ENCODE measurements at places on chromosomes 16 and 17. TPM values are rescaled to one million over a fixed set of nuclear protein-coding genes. Genes with fewer than 3 reads are reported as not detected.

DNA sequence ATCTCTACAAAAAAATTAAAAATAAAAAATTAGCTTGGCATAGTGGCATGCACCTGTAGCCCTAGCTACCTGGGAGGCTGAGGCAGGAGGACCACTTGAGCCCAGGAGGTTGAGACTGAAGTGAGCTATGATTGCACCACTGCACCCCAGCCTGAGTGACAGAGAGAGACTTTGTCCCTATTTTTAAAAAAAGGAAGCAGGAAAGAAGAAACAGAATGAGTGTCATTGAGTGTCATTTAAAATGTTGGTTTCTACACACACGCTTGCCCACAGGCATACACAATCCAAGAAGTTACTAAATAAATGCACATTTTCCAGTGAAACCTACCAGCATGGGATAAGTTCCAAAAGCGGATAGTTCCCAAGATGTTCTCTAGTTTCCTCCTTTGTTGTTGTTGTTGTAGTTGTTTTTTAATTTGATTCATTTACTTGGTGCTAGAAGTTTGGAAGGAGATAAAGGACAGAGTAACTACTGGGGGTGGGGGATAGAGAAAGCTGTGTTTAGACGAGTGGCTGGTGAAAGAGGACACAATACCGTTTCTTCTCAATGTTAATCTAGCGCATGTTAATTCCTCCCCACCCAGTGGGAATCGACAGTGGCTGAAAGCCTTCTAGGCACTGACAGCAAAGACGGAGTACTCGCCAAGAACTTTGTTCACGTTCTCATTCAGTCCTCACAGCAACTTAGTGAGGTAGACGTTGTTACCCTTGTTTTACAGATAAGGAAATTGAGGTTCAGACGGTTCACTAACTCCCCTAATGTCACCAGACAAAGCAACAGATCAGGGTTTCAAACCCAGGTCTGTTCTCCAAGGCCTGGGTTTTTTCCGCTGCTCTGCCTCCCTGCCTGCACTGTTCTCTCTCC, 17.3 kb downstream of the MRPS23 start:
- no peak overlapping the region for H3K27ac ChIP-seq
- no peaks in the 10 kb centered on the region for H3K27me3 ChIP-seq
- DNase-seq: no peak

GRCh38 chr16:30488764-30489605, 16.4 kb downstream of the ITGAL start:
- H3K27me3 ChIP-seq: no peaks in the 10 kb centered on the region
- peaks cover 64% of the 10 kb centered on the region for H3K36me3 ChIP-seq
- DNase-seq: no peak
- H3K4me3 ChIP-seq: no peak overlapping the region

Gene BCL6B
- 0.91 TPM for total RNA-seq

Gene ETV4
- total RNA-seq: 7.7 TPM

GRCh38 chr17:50916026-50916707, 50.0 kb upstream of the TOB1 start:
- peak; percentile 72 for DNase-seq
- peaks cover 43% of the 10 kb centered on the region for H3K4me1 ChIP-seq
- H3K27me3 ChIP-seq: no peaks in the 10 kb centered on the region
- H3K36me3 ChIP-seq: no peaks in the 10 kb centered on the region
- H3K27ac ChIP-seq: peak overlapping the region; percentile 88
- H3K4me3 ChIP-seq: no peak overlapping the region

Gene PNPO
- 61.5 TPM for total RNA-seq

DNA sequence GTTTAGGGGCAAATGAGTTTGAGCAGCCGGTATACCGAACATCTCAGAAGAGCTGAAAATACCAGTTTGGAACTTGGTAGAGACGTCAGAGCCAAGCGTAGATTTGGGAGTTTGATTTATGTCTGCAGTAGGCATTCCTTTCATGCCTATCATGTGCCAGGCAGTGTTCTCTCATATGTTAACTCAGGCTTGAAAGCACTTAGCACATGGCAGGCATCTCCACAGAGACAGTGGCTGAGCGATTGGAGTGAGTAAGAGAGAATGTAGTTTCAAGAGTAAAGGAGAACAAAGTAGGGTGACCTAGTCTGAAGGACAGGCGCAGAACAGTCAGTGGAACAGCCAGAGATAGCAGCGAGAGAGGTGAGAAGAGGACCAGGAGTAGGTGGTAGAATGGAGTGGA, 207.0 kb downstream of the FTO start:
- H3K36me3 ChIP-seq: peaks cover 4% of the 10 kb centered on the region
- H3K4me1 ChIP-seq: peaks cover 32% of the 10 kb centered on the region
- no peaks in the 10 kb centered on the region for H3K27me3 ChIP-seq
- H3K27ac ChIP-seq: no peak overlapping the region
- H3K4me3 ChIP-seq: no peak overlapping the region

Gene SPG7
- 109 TPM for total RNA-seq

Gene SSTR5
- not detected for total RNA-seq

- H3K4me1 ChIP-seq: no peaks in the 10 kb centered on the region
- no peak overlapping the region for H3K27ac ChIP-seq
- peaks cover 59% of the 10 kb centered on the region for H3K36me3 ChIP-seq
- DNase-seq: no peak
Measured at GRCh38 chr16:74921051-74921450, 63.9 kb downstream of the WDR59 start.

GRCh38 chr17:4648741-4649140, 7.3 kb upstream of the ALOX15 start:
- no peak for DNase-seq
- peaks cover 47% of the 10 kb centered on the region for H3K27me3 ChIP-seq

Gene NPIPA5
- 11.8 TPM for total RNA-seq

DNA sequence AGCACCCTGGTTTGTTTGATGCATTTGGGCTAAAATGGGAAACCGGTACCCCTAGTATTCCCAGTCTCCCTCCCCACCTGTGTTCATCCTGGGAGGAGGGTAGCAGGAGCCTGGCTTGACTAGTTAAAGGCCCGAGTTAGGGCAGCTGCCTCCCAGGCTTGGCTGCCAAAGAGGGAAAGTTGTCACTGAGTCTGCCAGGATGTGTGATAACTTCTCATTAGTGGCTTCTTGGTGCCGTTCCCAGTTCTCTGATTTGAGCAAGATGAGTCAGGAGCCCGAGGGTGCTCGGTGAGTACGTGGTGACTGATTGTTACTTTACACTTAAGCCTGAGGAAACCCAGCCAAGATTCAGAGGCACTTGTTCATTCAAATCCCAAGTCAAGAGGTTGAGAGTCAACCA, 2.5 kb downstream of the KRT32 start:
- no peaks in the 10 kb centered on the region for H3K36me3 ChIP-seq
- no peak overlapping the region for H3K27ac ChIP-seq
- H3K4me1 ChIP-seq: no peaks in the 10 kb centered on the region
- DNase-seq: no peak

DNA sequence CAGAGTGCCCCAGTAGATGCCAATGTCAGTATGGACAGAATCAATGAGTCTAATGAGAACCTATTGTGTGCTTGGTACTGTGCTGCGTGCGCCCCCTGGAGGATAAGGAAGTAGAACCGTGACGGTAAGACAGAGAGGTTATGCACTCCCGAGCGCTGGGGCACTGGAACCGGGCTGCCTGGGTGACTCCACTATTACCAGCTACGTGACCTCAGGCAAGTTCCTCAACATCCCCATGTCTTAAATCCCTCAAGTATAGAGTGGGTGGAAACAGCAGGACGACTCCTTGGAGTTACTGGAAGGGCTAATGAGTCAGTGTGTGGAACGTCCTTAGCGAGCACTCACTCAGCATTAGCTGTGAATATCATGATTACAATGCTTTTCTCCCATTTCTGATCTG, 16.2 kb downstream of the CHST4 start:
- H3K4me3 ChIP-seq: no peak overlapping the region
- no peak overlapping the region for H3K27ac ChIP-seq
- peaks cover 6% of the 10 kb centered on the region for H3K27me3 ChIP-seq
- peak; percentile 87 for DNase-seq

DNA sequence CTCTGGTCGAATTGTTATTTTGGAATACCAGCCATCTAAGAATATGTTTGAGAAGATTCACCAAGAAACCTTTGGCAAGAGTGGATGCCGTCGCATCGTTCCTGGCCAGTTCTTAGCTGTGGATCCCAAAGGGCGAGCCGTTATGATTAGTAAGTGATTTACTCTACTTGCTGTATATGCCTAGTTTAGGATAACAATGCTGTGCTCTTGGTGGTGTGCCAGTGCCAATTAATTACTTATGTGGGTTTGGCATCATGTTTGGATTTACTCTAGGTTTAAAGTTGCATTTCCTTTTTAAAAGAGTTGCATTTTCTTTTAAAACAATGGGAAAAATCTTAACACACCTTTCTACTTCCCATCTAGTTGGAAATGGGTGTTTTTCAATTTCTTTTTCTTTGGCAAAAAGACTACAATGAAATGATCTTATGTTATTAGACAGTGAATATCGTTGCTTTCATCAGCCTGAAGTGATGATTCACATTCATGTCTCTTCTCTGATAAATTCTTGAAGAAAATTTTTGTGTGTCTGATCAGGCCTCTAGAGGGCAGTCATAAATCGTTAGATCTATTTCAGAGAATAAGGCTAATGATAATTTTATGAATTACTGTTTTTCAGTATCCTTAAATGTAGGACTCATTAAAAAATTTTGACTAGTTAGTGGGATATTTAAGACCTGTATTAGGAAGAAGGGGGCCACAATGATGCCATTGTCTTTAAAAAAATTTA, 5.6 kb downstream of the SF3B3 start:
- peak overlapping the region; percentile 60 for H3K4me3 ChIP-seq
- no peak overlapping the region for H3K27ac ChIP-seq
- H3K27me3 ChIP-seq: no peaks in the 10 kb centered on the region
- H3K36me3 ChIP-seq: peaks cover 78% of the 10 kb centered on the region
- peak; percentile 63 for DNase-seq

Gene GPR142
- total RNA-seq: 0.28 TPM

Gene JPH3
- total RNA-seq: not detected

GRCh38 chr16:4506450-4506849, 30.3 kb downstream of the HMOX2 start:
- peak overlapping the region; percentile 80 for H3K4me3 ChIP-seq
- H3K36me3 ChIP-seq: peaks cover 33% of the 10 kb centered on the region
- DNase-seq: peak; percentile 88
- H3K27me3 ChIP-seq: no peaks in the 10 kb centered on the region
- peaks cover 44% of the 10 kb centered on the region for H3K4me1 ChIP-seq

Gene KRTAP2-3
- not detected for total RNA-seq

DNA sequence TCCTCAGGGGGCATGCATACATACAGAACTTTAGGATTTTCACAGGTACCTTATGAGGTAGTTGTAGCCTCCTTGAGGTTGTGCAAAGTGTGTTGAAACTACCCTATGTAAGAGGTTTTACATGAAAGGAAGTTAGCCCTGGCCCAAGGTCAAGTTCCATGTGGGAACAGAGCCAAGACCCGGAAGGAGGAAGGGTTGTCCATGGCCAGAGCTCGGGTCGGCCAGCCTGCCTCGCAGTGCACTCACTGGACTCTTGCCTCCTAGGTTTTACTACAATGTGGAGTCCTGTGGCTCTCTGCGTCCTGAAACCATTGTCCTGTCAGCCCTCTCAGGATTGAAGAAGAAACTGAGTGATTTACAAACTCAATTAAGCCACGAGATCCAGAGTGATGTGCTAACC, 8.2 kb downstream of the POLR2C start:
- peaks cover 6% of the 10 kb centered on the region for H3K4me1 ChIP-seq
- H3K4me3 ChIP-seq: no peak overlapping the region
- H3K27ac ChIP-seq: no peak overlapping the region
- no peaks in the 10 kb centered on the region for H3K27me3 ChIP-seq
- DNase-seq: no peak

DNA sequence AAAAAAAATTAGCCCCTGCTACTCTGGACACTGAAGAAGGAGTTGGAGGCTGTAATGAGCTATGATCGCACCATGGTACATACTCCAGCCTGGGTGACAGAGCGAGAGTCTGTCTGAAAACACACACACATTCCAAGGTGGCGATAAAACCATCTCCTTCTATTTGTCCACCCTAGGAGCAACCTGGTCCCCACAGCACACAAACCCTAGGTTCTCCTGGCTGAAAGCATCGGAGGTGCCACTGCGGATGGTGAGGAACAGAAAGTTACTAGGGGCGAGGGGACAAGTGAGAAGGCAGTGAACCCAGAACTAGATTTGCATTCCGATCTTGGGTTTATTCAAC, 1.4 kb upstream of the ECI1 start:
- H3K4me1 ChIP-seq: peaks cover 9% of the 10 kb centered on the region
- peaks cover 48% of the 10 kb centered on the region for H3K36me3 ChIP-seq
- peak overlapping the region; percentile 48 for H3K27ac ChIP-seq

GRCh38 chr16:27154705-27155521, 48.4 kb upstream of the KDM8 start:
- H3K36me3 ChIP-seq: no peaks in the 10 kb centered on the region
- peaks cover 10% of the 10 kb centered on the region for H3K4me1 ChIP-seq
- peak; percentile 90 for DNase-seq

GRCh38 chr17:33964344-33964979, 290.6 kb upstream of the CCL2 start:
- H3K4me3 ChIP-seq: peak overlapping the region; percentile 43
- H3K27me3 ChIP-seq: peaks cover 6% of the 10 kb centered on the region
- H3K36me3 ChIP-seq: peaks cover 1% of the 10 kb centered on the region
- DNase-seq: peak; percentile 81
- H3K4me1 ChIP-seq: peaks cover 45% of the 10 kb centered on the region
- H3K27ac ChIP-seq: no peak overlapping the region

GRCh38 chr16:12530302-12530701, 273.4 kb downstream of the CPPED1 start:
- peaks cover 46% of the 10 kb centered on the region for H3K4me1 ChIP-seq
- no peak overlapping the region for H3K27ac ChIP-seq
- H3K27me3 ChIP-seq: no peaks in the 10 kb centered on the region
- DNase-seq: no peak
- no peak overlapping the region for H3K4me3 ChIP-seq

Gene RNF222
- total RNA-seq: not detected

Gene TBC1D3B
- 8.9 TPM for total RNA-seq

- peak; percentile 49 for DNase-seq
- no peak overlapping the region for H3K4me3 ChIP-seq
- no peaks in the 10 kb centered on the region for H3K36me3 ChIP-seq
- peak overlapping the region; percentile 47 for H3K27ac ChIP-seq
- H3K27me3 ChIP-seq: peaks cover 10% of the 10 kb centered on the region
Measured at GRCh38 chr17:39868554-39868942, 546 bp downstream of the ZPBP2 start.

Gene MYH1
- not detected for total RNA-seq

DNA sequence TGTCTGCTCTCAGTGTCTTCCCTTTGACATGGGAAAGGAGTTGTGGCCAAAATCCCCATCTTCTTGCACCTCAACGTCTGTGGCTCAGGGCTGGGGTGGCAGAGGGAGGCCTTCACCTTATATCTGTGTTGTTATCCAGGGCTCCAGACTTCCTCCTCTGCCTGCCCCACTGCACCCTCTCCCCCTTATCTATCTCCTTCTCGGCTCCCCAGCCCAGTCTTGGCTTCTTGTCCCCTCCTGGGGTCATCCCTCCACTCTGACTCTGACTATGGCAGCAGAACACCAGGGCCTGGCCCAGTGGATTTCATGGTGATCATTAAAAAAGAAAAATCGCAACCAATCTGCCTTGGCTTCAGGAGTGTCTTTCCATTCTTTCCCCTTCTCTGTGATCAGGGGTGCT, 918 bp upstream of the MRM1 start:
- peak overlapping the region; percentile 90 for H3K27ac ChIP-seq
- no peak for DNase-seq
- peak overlapping the region; percentile 94 for H3K4me3 ChIP-seq
- no peaks in the 10 kb centered on the region for H3K27me3 ChIP-seq

GRCh38 chr16:75754141-75754540, 27.9 kb upstream of the CPHXL start:
- H3K27me3 ChIP-seq: peaks cover 4% of the 10 kb centered on the region
- H3K4me1 ChIP-seq: peaks cover 2% of the 10 kb centered on the region
- no peak overlapping the region for H3K27ac ChIP-seq
- DNase-seq: no peak
- H3K4me3 ChIP-seq: no peak overlapping the region
- no peaks in the 10 kb centered on the region for H3K36me3 ChIP-seq

GRCh38 chr16:51430716-51431369, 279.8 kb upstream of the SALL1 start:
- H3K36me3 ChIP-seq: no peaks in the 10 kb centered on the region
- H3K4me3 ChIP-seq: no peak overlapping the region
- no peak for DNase-seq
- no peaks in the 10 kb centered on the region for H3K4me1 ChIP-seq
- no peaks in the 10 kb centered on the region for H3K27me3 ChIP-seq
